ENCODE measurements at places on chromosomes 4 and X.

GRCh38 chr4:112968451-112969159, 80.8 kb upstream of the ANK2 start:
- DNase-seq: no peak

DNA sequence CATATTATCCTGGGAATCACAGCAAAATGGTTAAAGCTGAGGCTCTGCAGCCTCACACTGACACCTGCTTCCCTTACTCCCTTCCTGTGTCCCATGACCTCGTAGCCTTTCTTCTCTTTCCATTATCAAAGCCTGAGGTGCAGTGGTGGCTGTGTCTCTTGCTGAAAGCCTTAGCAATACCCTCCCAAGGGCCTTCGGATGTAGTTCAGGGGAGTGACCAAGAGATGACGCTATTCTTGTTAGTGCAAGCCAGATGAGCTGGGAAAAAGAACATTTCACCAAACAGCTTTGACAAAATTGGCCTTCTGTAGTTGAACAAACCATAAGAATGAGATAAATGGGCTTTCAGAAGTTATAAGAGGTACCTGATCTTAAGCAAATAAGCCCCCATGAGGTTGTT, 31.6 kb downstream of the SMIM10L2A start:
- DNase-seq: no peak

DNA sequence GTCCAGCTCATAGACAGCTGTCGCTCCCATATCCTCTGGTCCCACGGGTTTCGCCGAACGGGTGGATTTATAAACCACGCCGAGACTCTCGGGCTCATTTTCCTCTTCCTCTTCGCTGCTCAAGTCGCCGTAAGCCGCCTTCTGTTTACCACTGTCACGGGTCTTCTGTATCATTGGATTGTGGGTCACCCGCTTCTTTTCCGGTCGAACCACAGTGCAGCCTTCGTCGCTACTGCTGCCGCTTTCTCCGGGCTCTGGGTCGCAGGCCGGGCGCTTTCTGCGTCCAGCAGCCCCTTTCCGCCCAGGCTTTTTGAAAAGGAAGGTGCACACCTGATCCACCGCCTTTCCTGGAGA, 311 bp downstream of the RNF113A start:
- no peak for DNase-seq

DNA sequence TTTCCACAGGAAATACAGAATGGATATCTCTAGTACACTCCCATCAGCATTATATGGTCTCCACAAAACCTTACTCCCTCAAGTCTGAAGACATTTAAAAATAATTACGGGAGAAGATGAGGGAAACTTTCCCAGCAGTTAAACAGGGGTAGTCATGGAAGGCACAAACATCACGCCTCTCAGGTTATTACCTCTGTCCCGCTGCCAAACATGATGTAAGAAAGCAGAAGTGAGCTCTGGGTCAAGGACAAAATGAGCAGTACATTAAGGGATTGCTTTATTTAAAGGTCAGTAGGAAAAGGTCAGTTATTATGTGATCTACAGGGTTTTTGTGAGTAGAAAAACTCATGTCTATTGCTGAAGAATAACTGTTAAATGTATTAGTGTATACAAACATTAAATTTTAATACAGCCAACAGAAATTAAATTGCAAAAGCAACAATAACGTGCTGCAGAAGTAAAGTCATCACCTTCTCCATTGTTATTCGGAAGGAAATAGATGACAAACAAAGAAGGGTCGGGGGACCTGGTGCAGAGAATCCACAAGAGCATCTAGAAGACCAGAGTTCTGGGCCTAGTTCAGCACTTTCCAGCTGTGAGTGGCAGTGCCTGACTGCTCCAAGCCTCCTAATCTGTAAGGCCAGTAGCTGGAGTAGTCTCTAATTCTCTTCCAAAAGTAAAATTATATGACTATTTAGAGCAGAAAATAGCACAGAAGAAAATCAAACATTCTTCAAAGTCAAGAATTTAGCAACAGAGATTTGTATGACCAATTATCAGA, 171.2 kb downstream of the PPP3CA start:
- no peak for DNase-seq

GRCh38 chr4:96162636-96163035, 322.7 kb downstream of the PDHA2 start:
- DNase-seq: no peak

GRCh38 chr4:114282937-114283336, 303.5 kb upstream of the ARSJ start:
- no peak for DNase-seq

DNA sequence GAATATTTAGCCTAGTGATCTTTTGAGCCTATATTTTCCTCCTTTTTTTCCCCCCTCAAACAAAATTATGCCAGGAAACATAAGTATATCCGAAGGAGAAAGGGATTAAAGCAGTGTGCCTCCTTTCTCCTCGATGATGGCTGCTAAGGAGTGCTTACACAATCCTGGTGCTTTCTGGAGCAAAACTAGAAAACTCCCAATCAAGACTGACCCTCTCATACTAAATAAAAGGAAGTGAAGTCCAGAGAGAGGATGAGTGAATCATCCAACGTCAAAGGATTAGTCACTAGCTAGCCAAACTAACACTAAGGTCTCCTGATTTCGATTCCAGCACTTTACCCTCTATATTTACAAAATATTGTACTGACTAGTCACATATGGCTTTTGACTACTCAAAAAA, 146.8 kb downstream of the PPP3CA start:
- no peak for DNase-seq

DNA sequence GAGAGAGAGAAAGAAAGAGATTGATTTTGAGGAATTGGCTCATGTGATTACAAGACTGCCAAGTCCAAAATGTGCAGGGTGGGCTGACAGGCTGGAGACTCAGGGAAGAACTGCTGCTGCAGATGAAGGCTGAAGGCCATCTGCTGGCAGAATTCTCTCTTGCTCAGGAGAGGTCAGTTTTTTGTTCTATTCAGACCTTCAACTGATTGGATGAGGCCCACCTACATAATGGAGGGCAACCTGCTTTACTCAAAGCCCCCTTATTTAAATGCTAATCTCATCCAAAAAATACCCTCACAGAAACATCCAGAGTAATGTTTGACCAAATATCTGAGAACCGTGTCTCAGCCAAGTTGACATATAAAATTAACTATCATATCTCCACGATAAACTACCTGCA, 38.2 kb upstream of the MAMLD1 start:
- DNase-seq: no peak

- DNase-seq: no peak
Observed at GRCh38 chrX:112874175-112874574, 33.5 kb upstream of the AMOT start.

- DNase-seq: no peak
Observed at GRCh38 chr4:109465069-109465468, 31.5 kb downstream of the SEC24B start.

DNA sequence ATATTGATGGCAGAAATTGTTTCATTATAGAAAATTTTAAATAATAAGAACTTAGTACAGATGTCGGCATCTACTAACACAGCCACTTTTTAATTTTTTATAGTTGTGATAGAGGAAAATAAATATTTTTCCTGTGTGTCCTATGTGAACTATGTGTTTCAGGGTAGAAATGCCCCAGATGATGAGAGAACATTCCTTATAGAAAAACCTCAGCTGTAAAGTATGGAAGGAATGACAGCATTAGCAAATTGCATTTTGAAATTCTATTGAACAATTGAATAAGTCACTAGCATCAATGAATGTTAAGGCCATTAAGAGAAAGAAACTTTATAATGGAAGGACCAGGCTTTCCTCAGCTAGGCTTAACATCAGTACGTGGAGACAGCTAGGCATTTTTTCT, 149.2 kb downstream of the CFAP299 start:
- DNase-seq: no peak

- DNase-seq: no peak
Observed at GRCh38 chr4:166091146-166091545, 218.1 kb downstream of the TLL1 start.

DNA sequence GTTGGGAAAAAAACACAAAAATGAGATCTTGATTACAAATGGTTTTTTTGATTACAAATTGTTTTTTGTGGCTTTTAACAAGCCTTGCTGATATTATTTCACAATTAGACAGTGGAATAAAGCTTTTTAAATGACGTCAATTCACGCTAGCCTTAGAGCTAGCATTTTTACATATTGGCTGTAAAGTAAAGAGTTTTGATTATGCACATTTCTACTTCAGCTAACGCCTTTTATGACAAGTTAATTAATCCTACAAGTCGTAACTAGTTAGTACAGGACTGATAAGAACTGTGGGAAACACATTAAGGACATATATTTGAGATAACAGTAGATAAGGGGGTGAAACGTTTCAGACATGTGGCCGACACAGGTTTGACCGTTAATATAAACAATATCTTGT, 95.7 kb upstream of the ATXN3L start:
- DNase-seq: no peak

GRCh38 chr4:11218692-11219091, 210.0 kb downstream of the HS3ST1 start:
- no peak for DNase-seq

DNA sequence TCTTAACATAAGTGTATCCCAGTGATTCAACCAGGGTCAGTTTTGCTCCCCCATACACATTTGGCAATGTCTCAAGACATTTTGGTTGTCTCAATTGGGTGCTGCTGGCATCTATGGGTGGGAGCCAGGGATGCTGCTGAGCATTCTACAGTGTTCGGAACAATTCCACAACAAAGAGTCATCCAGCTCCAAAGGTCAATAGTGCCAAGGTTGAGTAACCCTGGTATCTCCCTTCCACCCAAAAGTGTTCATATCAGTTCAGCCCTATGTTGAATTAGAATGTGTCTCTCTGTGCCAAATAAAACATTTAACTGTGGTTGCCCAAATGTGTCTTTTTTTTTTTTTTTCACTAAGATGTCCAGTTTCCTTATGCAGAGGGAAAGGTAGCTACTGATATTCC, 129.4 kb upstream of the RAI2 start:
- DNase-seq: no peak

- DNase-seq: no peak
Observed at GRCh38 chrX:110733166-110733565, 62.5 kb downstream of the CHRDL1 start.

DNA sequence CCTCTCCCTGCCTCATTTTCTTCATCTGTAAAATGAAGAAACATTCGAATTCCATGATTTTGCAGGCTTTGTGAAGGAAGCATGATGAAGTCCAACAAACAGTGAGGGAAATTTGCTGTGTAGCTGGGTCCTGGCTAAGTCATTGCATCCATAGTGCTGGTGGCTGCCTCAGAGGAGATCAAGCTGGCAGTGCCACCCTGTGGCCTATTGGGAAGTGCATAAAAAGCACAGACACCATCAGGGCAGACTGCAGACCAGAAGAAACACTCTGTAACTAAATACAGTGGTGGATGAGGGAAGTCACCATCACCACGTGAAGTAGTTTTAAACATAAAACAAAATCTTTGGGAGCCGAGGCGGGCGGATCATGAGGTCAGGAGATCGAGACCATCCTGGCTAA, 40.7 kb upstream of the DDX3X start:
- DNase-seq: no peak
